HCT116 (cell line): ENCODE measurements at places on chromosomes 1 and 21. TPM values are rescaled to one million over a fixed set of nuclear protein-coding genes. Genes with fewer than 3 reads are reported as not detected.

DNA sequence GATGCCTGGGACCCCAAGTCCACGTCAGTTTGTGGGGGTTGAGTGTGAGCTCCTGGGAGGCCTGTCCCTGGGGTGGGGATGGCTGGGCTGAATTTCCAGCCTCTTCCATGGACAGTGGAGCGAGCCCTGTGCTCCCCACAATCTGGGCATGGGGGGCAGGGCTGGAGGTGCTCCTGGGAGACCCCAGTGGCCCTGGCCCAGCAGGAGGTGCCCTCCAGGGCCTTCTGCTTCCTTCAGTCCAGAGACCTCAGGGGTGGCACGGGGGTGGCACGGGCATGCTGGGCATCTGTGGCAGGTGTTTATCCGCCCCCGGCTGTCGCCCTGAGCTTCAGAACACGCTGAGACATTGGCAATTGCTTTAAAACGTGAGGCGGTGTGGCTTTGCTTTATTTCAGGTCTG, 40.9 kb downstream of the MORN1 start:
- H3K4me3 ChIP-seq = no peak overlapping the region
- H3K4me1 ChIP-seq = no peaks in the 10 kb centered on the region
- no peaks in the 10 kb centered on the region for H3K27me3 ChIP-seq
- H3K27ac ChIP-seq = no peak overlapping the region

The KDM1A gene
- total RNA-seq = 162 TPM

The PACC1 gene
- 17.6 TPM for total RNA-seq

The KMO gene
- not detected for total RNA-seq

- peaks cover 2% of the 10 kb centered on the region; the same call in 1 of the 2 replicates for H3K4me1 ChIP-seq
- H3K36me3 ChIP-seq = no peaks in the 10 kb centered on the region
- no peak for DNase-seq
- no peak overlapping the region for H3K4me3 ChIP-seq
- H3K27ac ChIP-seq = no peak overlapping the region
Measured at GRCh38 chr1:196997423-196997822, 20.1 kb downstream of the CFHR5 start.

GRCh38 chr1:2210786-2211185, 16.2 kb upstream of the FAAP20 start:
- H3K27me3 ChIP-seq = no peaks in the 10 kb centered on the region
- H3K4me1 ChIP-seq = peaks cover 45% of the 10 kb centered on the region
- no peak for DNase-seq
- H3K4me3 ChIP-seq = no peak overlapping the region
- H3K27ac ChIP-seq = no peak overlapping the region

The SMIM1 gene
- 5.5 TPM for total RNA-seq

The C8B gene
- 0.10 TPM for total RNA-seq

The SHISAL2A gene
- not detected for total RNA-seq
